Activated CD4-positive, alpha-beta T cell treated with anti-CD3 and anti-CD28 coated beads, Interleukin-2, amount 50 U/mL, for 1 hour (primary cell): ENCODE measurements at places on chromosomes 16 and 17.

DNA sequence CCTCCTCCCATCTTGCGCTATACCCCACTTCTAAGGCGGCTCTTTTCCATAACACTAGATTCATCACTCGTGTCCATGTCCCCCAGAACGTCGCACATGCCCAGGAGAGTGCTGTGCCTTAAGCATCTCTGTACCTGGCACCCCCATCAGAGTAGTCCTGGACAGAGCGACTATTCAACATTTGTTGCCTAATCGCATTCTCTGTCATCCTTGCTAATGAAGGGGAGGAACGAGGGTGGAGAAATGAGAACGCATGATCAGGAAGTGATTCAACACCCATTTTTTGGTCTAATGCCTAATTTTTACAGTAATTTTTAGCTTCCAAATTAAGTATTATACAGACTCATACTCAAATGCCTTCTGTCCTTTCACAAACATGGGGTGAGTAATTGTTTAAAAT lies 53.2 kb downstream of the SLC39A11 start:
- no peak for DNase-seq

DNA sequence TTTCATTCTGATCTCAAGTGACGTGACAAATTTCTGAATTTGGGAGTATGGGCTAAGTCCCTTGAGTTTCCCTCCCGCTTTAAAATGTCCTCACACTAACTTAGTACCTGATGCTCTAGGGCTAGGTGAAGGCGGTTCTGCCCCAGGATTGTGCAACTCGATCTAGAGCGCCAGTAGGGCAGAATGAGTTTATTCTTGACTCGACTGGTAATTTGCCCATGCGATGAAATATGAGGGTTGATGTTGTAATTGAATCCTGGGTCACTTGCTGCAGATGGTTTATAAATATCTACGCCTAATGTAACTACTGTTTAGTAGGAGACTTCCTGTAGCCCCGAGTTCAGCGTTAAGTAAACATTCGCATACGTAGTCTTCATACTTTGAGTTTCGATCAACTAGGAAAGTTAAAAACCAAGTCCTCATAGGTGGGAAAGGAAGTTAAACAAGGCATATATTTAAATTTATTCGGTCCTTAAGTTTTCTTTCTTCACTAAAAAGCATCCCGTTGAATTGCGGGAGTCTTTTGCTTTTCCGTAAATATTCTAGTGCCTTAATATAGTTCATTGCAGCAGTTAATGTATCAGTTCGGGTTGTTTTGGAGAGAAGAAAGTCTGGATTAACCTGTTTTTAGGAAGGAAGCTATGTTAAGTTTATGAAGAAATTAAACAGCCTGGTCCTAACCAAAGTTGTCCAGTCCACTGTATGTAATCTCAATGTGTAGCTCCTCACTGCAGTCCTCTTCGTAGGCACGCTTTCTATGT lies 1.6 kb downstream of the CTCF start:
- peak; percentile 26 for DNase-seq

- no peak for DNase-seq
Measured at GRCh38 chr16:27628241-27628942, 78.4 kb downstream of the KATNIP start.

DNA sequence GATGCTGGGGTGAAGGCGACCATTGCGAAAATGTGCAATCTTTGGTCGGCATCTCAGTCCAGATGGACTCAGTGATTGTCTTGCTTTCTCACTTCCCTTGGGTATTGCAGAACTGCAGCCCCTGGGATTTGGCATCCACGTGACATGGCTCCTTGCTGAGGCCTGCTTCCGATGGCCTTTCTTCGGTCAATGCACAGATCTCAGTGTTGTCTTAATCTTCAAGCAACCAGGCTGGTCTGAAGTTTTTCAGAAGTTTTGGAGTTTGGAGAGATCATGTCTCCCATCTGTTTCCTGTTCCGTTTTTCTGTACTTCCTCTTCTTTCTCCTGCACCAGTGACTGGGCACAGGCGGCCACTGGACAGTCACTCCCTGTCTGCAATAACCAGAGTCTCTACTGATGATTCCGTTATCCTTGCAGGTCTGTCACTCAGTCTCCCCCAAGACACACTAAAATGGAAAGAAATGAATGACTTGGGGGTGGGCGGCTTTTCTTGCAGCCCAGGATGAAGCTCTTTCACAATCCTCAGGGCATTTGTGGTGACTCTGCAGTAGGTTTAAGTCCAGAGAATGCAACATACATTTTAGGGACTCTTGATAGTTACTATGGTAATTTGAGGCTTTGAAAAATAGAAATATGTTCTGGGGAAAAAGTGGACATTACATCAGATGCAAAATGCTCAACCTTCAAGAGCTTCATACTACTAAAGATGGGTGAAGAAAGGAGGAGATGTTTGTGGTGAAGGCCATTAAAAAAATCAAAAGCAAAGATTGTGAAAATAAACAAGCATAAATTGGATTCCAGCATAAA lies 106.3 kb upstream of the ZFHX3 start:
- DNase-seq, result no peak

DNA sequence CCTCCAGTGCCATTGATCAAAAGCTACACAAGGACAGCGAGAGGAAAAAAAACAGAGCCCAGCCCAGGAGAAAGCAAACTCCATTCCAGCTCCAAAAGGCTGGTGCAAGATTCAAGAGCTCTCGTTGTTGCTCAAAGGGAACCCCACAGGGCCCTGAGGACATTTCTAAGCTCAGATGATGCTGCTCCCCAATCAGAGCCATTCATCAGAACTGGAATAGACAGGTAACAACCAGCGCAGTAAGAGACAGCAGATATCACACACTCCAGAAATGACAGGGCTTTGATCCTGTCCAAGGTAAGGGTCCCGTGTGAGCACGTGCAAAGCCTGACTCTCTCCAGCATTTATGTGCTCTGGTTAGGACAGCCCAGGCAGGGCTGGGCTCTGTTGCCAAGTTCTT lies 20.1 kb downstream of the PMP22 start:
- DNase-seq, result no peak

DNA sequence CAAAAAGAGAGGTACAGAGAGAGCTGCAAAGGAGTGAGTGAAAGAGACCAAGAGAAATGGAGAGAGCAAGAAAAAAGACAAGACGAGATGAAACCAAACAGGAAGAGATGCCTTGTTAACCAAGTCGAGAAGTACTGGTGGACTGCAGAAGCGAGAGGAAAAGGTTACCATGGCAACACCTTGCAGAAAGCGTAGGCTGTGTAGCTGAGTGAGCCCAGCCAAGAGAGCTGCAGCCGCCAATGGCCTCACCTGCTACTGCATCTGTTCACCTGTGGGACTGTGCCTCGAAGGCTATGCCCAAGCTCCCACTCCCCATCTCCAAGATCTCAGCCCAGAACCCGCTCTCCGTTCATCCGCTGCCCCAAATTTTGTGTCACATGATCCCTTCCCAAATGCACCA lies 161.3 kb downstream of the SLC39A11 start:
- DNase-seq, result no peak

DNA sequence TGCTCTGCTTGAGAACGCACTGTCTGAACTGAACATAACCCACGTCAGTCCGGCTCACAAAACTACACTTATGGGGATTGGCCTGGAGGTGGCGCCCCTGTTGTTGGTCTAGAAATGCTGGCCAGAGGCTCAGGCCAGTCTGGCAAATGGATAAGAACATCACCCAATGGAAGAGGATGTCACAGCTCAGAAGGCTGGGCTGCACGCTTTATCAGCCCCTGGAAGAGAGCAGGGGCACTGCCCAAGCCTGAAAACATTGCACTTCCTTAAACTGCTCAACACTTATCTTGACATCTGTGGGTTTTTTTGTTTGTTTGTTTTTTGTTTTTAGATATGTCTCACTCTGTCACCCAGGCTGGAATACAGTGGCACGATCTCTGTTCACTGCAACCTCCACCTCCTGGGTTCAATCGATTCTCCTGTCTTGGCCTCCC lies 24.8 kb upstream of the BPTF start:
- peak; percentile 33 for DNase-seq

- DNase-seq, result no peak
Measured at GRCh38 chr17:17569691-17570090, 21.8 kb downstream of the PEMT start.

DNA sequence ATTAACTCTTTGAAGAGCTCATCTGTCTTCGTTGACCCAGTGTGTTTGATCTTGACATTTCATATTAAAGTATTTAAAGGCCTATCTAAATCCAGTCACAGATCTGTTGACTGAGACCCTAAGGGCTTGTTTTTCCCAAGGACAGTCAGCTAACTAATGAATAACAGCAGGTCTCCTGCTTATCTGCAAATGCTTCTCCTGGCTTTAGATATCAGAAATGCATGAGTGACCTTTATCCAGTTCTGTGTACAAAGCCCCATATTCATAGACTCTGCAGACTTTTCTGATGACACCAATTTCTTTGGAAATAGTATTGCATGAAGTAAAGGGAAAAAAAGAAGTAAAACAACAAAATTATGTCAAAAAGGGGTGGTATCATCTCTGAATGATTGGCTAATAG lies 70.3 kb downstream of the YPEL2 start:
- DNase-seq, result no peak

GRCh38 chr17:79841369-79842135 lies 2.3 kb upstream of the CBX4 start:
- DNase-seq, result no peak

- DNase-seq, result peak; percentile 57
Measured at GRCh38 chr17:34420254-34420766, 57.3 kb upstream of the CCL1 start.

GRCh38 chr17:16250635-16251034 lies 33.6 kb downstream of the PIGL start:
- DNase-seq, result no peak

DNA sequence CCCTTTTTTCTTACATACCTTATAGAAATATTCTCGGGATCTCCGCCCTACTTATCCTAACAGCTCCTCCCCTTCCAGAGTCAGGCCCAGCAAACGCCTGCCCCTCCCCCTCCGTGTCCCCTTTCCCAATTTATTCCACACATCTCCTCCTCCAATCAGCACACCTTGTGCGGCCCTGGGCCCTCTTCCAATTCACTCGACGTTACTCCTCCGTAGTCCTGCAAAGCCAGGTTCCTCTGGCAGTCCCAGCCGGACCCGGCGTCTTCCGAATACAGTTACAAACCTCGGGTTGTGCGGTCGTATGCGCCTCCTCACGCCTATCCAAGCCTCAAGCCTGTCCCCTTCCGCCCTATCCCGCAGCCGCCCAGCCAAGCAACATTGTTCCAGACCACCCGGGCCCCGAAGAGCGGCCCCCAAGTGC lies 677 bp downstream of the CBX1 start:
- no peak for DNase-seq

DNA sequence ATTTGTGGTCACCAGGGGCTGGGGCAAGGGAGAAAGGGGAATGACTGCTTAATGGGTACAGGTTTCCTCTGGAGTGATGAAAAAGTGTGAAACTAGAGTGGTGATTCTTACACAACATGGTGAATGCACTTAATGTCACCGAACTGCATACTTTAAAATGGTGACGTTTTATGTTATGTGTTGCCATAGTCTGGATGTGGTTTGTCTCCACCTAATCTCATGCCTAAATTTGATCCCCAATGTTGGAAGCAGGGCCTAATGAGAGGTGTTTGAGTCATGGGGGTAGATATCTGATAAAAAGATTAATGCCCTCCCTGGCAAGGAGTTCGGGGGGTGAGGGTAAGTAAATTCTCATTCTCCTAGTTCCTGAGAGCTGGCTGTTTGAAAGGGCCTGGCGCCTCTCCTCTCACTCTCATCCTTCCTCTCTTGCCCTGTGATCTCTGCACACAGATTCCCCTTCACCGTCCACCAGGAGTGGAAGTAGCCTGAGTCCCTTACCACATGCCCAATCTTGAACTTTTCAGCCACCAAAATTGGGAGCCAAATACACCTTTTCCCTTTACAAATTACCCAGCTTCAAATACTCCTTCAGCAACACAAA lies 15.3 kb downstream of the XPO6 start:
- DNase-seq, result no peak

GRCh38 chr17:7403727-7403976 lies 245 bp downstream of the TMEM256 start:
- no peak for DNase-seq

- no peak for DNase-seq
Measured at GRCh38 chr17:50318501-50319285, 27.2 kb upstream of the XYLT2 start.

DNA sequence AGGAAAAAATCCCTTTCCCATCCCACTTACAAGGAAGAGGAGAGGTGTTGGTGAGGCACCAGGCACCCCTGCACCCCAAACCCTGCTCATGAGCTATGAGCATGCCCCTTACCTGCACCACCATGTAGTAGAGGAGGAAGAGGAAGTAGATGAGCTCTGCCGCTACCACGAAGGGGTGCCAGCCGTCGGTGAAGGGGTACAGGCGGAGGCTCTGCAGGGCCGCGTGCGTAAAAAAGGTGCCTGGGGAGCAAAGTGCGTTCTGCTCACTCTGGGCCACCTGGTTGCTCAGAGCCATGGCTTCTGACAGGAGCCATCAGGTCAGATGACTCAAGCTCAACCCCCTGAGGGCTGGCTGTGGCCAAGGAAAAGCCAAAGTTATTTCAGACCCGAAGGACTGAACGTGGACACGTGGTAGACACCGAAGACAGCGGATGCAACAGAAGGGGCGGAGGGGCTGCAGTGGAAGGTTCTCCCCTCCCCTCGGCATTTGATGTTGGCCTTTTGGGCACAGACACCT lies 25.3 kb upstream of the GCSH start:
- DNase-seq, result no peak

- no peak for DNase-seq
Measured at GRCh38 chr17:71496552-71496951, 624.3 kb upstream of the SOX9 start.

- DNase-seq, result no peak
Measured at GRCh38 chr17:64008346-64008745, 10.2 kb downstream of the PRR29 start.

DNA sequence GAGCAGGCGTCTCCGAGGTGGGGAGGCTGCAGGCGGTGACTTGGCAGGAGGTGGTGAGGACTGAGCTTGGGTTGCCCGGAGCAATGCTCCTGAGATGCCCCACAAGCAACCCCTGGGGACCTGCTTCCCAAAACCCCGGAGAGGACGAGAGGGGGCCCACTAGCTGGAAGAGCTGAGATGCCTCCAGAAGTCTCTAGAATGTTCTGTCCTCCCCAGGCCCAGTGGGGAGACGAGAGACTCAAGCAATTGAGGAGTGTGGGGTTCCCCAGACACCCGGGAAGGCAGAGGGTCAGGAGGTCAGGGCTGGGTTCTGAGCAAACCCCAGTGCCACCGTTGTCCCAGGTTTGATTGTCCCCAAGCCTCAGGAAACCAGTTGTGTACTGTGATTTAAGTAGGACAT lies 21.2 kb upstream of the ATP2C2 start:
- DNase-seq, result no peak

DNA sequence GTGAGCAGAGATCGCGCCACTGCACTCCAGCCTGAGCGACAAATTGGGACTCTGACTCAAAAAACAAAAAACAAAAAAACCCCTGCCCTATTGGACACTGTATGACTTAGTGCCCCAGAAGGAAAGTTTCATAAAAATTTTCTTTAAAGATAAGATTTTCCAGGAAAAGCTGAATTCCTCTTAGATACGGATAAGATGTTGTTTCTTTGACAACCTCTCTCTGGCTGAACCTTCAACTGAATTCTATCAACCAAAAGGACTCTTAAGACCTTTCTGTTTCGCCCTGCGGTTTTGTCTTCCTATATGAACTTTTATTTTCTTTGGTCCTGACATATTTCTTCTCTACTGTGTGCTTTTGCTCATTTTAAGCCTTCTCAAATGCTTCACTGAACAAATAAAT lies 35.8 kb downstream of the CPPED1 start:
- no peak for DNase-seq

- no peak for DNase-seq
Measured at GRCh38 chr17:15278380-15278779, 13.3 kb upstream of the PMP22 start.

GRCh38 chr17:76840443-76840767 lies 27.8 kb upstream of the MGAT5B start:
- no peak for DNase-seq

- no peak for DNase-seq
Measured at GRCh38 chr16:87407511-87408112, 15.5 kb downstream of the MAP1LC3B start.

GRCh38 chr17:12709063-12709462 lies 43.4 kb downstream of the MYOCD start:
- DNase-seq, result no peak
